ENCODE measurements at places on chromosomes 12 and 14.
A peak's percentile ranks its signal among the peaks of the same experiment; 100 is the strongest.

GRCh38 chr14:55127460-55127951 is 1.5 kb upstream of the LGALS3 start:
- DNase-seq, result peak; percentile 37

GRCh38 chr12:14256555-14257169 is 108.8 kb upstream of the ATF7IP start:
- peak; percentile 91 for DNase-seq

DNA sequence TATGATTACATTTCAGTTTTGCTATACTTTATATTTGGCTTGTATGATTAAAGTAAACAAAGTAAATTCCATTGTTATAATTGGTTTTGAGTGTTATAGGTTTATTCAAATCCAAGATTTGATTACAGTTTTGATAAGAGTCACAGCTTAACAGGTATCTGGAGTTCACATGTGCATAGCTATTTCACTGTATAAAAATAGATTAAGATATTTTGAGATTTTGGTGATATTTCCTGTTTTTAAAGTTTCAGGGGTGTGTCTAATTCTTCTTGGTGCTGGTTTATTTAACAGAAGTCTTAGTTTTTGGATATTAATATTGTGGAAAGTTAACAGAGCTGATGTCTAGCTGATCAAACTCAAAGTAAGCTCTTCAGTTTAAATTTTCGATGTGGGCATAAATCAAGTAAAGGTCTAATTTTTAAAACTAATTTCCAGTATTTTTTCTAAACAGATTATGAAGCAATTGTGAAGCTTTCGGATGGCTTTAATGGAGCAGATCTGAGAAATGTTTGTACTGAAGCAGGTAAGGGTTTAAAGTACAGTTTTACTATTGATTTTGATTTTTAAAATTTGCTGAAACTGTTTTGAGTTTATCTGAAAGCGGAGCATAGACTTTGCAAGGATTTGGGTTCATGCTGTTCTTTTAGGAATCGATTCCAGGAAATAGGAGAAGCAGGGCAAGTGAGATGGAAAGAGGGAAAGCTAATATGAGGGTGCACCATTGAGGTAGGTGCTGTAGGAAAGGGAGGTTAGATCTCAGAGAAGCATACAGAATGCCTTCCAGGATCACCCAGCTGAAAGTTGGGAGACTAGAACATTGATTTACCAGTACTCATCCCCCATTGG is 6.2 kb upstream of the STYX start:
- DNase-seq, result no peak

DNA sequence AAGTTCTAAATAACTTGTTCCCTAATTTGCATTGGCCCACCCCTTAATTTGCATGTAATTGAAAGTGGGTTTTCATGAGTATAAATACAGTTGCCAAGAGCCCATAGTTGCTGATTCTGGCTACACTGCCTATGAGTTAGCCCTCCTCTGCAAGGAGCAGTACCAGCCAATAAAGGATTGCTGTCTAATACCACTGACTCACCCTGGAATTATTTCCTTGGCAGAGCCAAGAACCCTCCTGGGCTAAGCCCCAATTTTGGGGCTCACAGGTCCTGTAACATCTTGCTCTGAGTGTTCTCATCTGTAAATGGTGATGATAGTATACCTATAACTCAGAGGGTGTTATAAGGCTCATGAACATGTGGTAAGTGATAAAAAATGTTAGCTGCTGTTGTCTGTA is 6.8 kb downstream of the TTC8 start:
- peak; percentile 75 for DNase-seq

DNA sequence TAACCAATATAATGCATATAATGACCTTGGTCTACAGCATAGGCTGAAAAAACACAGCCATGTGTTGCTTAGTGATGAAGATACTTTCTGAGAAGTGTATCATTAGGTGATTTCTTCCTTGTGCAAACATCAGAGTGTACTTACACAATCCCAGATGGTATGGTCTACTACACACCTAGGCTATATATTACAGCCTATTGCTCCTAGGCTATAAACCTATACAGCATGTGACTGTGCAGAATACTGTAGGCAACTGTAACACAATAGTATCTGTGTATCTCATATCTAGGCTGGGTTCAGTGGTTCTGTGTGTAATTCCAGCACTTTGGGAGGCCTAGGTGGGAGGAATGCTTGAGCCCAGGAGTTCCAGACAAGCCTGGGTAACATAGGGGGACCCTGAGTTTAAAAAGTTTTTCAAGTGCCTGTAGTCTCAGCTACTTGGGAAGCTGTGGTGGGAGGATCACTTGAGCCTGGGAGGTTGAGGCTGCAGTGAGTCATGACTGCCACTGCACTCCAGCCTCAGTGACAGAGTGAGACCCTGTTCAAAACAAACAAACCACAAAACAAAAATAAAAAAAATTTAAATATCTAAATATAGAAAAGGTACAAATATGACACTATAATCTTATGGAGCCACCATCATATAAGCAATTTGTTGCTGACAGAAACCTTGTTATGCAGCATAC is 66.6 kb downstream of the GRIP1 start:
- no peak for DNase-seq

- DNase-seq, result no peak
These were observed 1366.6 kb downstream of the FSCB start for GRCh38 chr14:43140453-43140852.

DNA sequence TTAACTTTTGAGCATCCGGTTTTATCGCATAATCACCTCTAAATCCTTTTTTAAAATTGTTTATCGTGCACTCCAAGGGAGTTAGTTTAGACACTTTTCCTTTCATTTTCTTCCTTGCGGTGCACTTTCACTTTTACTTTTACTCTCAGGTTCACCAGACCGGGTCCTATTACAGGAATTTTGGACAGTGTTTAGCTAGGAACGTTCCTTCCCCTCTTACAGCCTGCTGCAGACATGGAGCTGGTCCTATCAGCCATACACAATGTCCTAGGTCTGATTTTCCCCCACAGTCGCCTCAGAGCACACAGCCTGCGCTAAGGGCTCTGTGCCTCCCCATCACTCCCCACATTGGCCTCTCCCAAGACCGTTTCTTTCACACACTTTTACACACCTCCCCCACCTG is 103.9 kb downstream of the ALG10 start:
- DNase-seq, result no peak

DNA sequence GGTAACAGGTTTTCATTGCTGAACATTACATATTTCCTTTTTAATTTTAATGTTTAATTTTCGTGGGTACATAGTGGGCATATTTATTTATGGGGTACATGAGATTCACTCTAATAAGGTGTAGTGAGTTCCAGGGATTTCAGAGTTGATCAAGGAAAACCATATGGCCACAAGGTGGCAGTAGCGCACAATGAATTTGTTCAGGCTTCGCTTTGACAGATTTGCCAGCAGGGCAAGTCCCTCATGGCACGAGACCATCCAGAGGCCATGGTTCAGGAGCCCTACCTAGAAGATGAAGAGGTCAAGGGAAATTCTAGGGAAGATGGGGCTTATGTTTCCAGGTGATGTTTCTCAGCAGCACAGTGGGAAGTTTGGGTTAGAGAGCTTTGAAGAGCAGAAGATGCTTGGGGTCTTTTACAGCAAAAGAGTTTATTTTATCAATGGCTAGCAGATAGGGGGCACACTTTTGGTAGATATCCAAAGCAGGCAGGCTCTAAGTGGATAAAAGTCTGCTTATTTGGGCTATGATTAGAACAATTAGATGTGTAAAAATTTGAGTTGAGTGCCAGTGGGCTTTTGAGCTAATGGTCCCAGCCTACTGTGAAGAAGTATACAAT is 1004.4 kb downstream of the AACS start:
- DNase-seq, result peak; percentile 42

DNA sequence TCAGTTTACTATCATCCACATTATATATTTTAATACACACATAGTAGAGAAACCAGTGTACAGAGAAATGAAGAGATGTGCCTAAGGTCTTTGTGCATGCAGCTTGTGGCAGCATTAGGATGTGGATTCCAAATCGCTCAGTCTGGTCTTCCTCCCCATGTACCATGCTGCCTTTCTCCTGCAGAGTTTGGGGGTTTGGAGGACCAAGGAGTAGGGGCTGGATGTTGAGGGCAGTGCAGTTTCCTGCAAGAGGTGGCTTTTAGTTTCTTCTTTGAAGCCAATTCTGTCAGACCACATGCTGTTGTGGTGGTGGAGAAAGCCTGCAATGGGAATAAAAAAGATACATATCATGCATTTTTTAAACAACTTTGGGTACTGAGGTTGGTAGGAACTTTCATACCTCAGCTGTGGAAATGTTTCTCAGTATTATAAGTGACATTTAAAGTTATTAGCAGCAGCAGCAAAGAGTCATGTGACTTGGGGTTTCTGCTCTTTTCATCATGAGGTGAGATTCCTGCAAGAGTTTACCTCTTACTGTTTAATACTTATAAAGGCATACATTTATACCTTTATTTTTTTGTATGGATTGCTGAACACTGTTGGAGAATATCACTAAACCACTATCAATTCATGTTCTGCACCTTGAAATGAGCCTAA is 34.4 kb downstream of the TESPA1 start:
- DNase-seq, result no peak

DNA sequence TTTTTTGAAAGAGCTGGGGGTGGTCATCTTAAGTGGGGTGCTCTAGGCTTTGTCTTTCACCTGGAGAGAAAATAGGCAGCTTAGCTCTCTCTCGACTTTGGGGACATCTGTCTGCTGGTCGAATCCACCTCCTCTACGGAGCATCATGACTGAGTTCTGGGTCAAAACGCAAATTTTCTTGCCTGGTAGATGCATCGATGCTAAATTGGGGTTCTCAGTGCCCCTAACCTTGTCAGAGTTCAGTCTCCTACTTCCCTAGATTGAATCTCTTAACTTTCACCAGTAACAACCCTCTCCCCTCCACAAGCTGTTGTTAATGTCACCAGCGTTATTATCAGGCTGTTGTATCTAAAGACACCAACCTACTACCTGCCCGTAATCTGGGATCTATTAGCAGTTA is 682 bp downstream of the FLRT2 start:
- no peak for DNase-seq

DNA sequence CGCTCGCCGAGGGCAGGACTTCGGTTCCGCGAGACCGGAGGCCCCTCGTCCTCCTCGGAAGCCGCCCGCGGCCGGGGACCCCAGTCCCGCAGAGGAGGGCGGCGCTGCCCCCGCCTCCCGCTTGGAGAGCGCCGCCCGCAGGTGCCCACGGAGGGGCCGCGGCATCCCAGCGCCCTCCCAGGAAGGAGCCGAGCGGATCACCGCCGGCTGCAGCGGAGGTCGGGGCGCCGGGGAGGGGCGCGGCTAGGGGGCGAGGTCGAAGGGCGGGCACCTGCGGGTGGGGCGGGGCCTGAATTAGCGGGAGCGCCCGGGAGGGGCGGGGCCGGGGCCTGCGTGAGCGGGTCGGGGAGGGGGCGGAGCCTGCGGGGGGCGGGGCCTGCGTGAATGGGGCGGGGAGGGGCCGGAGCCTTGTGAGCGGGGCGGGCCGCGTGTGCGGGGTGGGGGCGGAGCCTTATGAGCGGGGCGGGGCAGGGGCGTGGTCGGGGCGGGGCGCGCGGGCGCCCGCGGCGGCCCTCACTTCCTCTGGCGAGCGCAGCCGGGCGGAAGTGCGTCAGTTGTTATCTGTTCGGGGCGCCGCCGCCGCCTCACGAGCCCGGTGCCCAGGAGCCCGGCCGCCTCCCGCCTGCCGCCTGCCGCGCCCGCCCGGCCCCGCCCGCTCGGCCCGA is at the start of gene FBRSL1:
FBRSL1 (plus strand) TSS at position 550 of the 665 bp plus-strand sequence.
- peak; percentile 79 for DNase-seq

- no peak for DNase-seq
These were observed 143.5 kb downstream of the PAX9 start for GRCh38 chr14:36805131-36805559.

Data from iris pigment epithelial cell (primary cell).